ENCODE measurements at places on chromosomes 7 and 10.

GRCh38 chr7:30019387-30019786 lies 7.1 kb downstream of the FKBP14 start:
- DNase-seq = no peak

GRCh38 chr10:115056186-115056585 lies 37.0 kb upstream of the ATRNL1 start:
- DNase-seq = no peak

DNA sequence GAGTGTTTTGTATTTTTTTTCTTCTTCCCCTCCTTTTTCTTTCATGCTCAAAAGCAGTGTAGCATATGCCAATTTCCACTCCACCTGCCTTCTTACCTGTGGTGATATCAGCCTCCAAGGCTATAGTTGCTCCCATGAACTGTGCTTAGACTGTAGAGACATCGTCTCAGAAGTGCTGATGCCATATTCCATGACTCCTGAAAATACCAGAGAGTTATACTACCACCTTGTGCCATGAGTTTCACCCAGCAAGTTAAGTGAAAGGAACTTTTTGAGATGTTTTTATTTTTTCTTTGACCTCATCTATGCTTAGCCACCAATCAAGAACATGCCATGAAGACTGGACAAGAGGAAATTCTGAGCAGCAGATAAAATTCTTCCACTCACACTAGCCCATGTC lies 142.8 kb upstream of the SEMA3E start:
- no peak for DNase-seq

- no peak for DNase-seq
Measured at GRCh38 chr7:27953777-27954176, 213.8 kb downstream of the TAX1BP1 start.

DNA sequence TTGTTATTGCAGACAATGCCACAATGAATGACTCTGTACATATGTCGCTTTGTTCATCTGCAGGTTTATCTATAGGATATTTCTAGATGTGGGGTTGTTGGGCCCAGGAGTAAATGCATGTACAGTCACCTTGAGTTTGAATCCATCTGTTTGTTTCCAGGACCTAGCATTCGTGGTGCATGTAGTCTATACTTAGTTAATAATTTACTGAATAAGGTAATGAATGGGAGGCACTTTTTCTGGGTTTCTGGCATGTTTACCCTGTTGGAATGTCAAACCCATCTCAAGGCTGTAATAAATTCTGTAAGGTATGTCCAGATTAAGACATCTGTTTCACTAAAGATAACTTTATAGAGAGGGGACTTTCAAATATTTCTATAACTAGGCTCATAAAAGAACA lies 23.5 kb downstream of the HECTD2 start:
- no peak for DNase-seq

DNA sequence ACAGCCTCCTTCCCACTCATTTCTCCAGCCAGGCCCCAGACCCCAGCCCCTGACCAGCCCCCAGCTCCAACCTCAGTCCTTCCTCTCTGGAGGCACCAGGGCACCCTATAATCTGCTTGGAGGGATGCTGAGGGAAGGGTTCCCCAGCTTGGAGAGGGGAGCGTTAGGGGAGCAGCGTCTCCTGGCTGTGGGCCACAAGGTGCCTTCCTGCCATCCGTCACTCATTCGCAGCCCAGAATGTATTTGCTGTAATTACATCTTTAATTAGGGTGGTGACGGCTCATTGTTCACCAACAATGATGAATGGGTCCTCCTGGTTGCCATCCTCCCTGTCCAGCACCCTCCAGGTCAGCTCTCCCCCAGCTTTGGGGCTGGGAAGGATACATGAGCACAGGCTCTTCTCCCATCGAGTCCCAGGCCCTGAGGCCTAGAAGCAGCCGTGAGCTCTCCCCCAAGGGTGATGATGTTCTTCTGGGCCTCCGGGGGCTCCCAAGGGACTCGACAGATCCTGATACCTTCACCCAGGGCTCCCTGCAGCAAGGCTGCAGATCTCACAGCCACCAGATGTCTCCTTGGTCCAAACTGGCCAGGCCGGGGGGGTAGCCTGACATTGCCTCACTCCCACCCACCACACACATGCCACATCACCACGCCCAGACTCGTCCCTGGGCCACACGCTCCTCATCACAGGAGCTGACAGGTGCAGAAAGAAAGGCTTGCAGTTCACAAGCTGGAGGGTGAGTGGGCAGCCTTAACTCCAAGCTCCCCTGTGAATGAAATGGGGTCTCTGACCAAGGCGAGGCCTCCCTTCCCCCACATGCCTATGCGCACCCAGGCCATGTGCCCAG lies 26.8 kb downstream of the POLL start:
- no peak for DNase-seq

All from COLO829 (cell line).